ENCODE measurements at places on chromosomes 16 and 17.

GRCh38 chr17:31540602-31541307 lies 149.3 kb downstream of the RAB11FIP4 start:
- no peaks in the 10 kb centered on the region for H3K36me3 ChIP-seq
- DNase-seq = no peak
- H3K4me1 ChIP-seq = no peaks in the 10 kb centered on the region
- H3K4me3 ChIP-seq = no peak overlapping the region

- no peaks in the 10 kb centered on the region for H3K36me3 ChIP-seq
- H3K4me1 ChIP-seq = peaks cover 21% of the 10 kb centered on the region
- peak; percentile 68 for DNase-seq
- H3K27ac ChIP-seq = no peak overlapping the region
Observed at GRCh38 chr17:9237661-9238301, 216.5 kb downstream of the NTN1 start.

DNA sequence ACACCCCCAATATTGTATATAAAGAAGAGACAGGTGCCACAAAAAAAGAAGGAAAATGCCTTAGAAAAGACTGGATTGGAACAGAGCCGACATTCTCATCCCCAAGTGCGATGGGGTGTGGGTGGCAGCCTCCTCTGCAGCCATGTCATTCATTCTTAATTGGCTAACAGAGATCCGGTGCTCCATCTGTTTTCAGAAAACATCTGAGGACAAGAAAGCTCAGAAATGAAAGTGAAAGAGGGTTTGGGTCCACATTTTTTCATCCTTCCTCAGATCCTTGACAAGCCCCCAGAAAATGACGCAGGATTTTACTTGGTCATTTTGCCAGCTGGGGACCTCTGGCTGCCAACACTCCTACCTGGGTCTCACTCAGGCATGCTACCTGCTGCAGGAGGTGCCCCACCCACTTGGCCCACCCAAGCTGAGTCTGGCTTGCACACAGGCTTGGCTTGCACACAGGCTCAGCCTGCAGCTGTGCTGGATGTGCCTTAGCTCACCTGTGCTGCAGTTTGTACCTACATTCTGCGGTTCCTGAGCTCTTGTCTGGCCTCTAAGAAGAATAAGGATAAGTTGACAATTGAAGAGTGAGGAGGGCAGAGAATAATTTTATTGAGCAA lies 21.9 kb downstream of the KIF2B start:
- no peak overlapping the region for H3K27ac ChIP-seq
- H3K27me3 ChIP-seq = no peaks in the 10 kb centered on the region
- no peaks in the 10 kb centered on the region for H3K4me1 ChIP-seq

GRCh38 chr16:22337045-22337444 lies 37.4 kb downstream of the CDR2 start:
- H3K27me3 ChIP-seq = no peaks in the 10 kb centered on the region
- H3K4me1 ChIP-seq = no peaks in the 10 kb centered on the region
- no peak overlapping the region for H3K27ac ChIP-seq
- H3K36me3 ChIP-seq = peaks cover 41% of the 10 kb centered on the region

- H3K4me1 ChIP-seq = peaks cover 11% of the 10 kb centered on the region
- no peaks in the 10 kb centered on the region for H3K36me3 ChIP-seq
- no peak overlapping the region for H3K27ac ChIP-seq
- no peak overlapping the region for H3K4me3 ChIP-seq
Observed at GRCh38 chr16:11330526-11331237, 14.6 kb upstream of the RMI2 start.

DNA sequence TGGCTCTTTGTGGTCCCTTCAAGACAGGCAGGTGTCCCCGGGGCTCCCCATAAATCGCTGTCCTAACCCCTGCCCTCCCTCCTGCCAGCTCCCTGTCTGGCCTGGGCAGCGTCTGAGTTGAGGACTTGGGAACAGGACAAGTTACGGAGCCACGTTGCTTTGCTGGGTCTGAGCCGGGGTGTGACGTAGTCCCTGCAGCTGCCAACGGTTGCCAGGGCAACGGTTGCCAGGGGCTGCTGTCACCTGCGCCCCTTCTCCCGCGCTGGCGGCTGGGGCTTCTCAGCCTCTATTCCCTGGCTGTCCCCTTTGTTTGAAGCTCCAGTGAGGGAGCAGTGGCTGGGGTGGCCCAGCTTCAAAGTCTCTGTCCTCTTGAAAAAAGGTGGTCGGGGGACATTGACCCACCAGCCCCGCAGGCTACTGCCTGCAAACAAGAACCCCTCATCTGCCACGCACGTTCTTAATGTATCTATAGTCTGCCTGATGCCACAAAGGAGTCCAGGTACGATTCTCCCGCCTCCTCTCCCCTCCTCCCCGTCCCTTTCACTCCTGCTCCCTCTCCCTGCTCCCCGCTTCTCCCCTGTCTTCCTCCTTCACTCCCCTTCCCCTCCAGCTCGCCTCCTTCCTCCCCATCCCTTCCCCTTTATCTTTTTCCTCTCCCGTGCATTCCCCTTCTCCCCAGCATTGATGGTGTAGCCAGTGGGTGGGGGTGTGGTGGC lies 10.9 kb downstream of the ADGRG1 start:
- H3K27me3 ChIP-seq = no peaks in the 10 kb centered on the region
- H3K27ac ChIP-seq = peak overlapping the region; percentile 82
- peaks cover 36% of the 10 kb centered on the region for H3K4me1 ChIP-seq
- H3K4me3 ChIP-seq = peak overlapping the region; percentile 69
- peak; percentile 89 for DNase-seq

DNA sequence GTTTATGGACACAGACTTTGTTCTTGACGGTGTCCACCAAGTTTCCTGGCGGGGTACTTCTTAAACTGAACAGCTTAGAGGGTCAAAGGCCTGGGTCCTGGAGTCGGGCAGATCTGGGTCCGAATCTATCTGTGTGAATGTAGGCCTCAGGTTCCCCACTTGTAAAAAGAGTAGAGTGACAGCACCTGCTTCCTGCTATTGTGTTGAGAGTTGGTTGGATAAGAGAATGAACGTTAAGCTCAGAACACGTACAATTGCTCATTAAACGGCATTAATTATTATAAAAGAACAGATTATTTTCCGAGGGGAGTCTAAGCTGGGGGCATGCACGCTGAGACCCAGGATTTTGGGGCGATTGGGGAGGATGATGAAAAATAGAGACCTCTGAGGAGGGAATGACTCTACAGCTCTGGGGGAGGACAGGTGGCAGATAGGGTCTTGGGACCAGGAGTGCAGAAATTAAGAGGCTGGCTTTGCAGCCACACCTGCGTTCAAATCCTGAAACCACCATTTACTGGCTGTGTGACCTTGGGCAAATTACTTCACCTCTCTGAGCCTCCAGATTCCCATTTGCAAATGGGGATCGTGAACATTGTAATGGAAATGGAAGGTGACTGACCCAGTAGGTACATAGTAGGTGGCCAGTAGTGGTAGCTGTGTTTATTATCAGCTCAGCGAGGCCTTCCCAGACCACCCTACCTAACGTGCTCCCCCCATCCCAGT lies 862 bp downstream of the CLEC16A start:
- peak overlapping the region; percentile 97 for H3K4me3 ChIP-seq
- H3K4me1 ChIP-seq = peaks cover 32% of the 10 kb centered on the region
- H3K36me3 ChIP-seq = no peaks in the 10 kb centered on the region
- peaks cover 3% of the 10 kb centered on the region for H3K27me3 ChIP-seq

DNA sequence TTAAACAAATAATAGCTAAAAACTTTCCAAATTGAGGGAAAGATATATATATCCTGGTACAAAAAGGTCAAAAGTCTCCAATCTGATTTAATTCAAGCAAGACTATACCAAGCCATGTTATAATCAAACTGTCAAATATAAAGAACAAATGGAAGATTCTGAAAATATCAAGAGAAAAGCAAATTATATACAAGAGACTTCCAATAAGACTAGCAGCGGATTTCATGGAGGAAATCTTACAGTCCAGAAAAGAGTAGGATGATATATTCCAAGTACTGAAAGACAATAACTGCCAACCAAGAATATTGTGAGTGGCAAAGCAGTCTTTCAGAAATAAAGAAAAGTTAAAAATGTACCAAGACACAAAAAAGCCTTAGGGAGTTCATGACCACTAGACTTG lies 102.2 kb downstream of the CEP112 start:
- H3K4me1 ChIP-seq = no peaks in the 10 kb centered on the region
- peaks cover 3% of the 10 kb centered on the region for H3K36me3 ChIP-seq
- no peak overlapping the region for H3K27ac ChIP-seq
- H3K4me3 ChIP-seq = no peak overlapping the region

- H3K27me3 ChIP-seq = no peaks in the 10 kb centered on the region
- H3K4me1 ChIP-seq = no peaks in the 10 kb centered on the region
- no peaks in the 10 kb centered on the region for H3K36me3 ChIP-seq
- DNase-seq = no peak
- no peak overlapping the region for H3K27ac ChIP-seq
- H3K4me3 ChIP-seq = no peak overlapping the region
Observed at GRCh38 chr16:25060920-25061319, 45.8 kb upstream of the ARHGAP17 start.

GRCh38 chr17:2854143-2855055 lies 58.2 kb downstream of the RAP1GAP2 start:
- peaks cover 13% of the 10 kb centered on the region for H3K4me1 ChIP-seq
- peak overlapping the region; percentile 74 for H3K4me3 ChIP-seq
- no peaks in the 10 kb centered on the region for H3K36me3 ChIP-seq

GRCh38 chr17:28726226-28726626 lies at the start of gene TLCD1:
TSS of gene TLCD1 (minus strand) at chr17:28726233. CDS start at chr17:28726097, 136 bp downstream.
- H3K4me3 ChIP-seq = peak within 1 kb of the TSS; percentile 61
- H3K27ac ChIP-seq = peak within 1 kb of the TSS; percentile 96

DNA sequence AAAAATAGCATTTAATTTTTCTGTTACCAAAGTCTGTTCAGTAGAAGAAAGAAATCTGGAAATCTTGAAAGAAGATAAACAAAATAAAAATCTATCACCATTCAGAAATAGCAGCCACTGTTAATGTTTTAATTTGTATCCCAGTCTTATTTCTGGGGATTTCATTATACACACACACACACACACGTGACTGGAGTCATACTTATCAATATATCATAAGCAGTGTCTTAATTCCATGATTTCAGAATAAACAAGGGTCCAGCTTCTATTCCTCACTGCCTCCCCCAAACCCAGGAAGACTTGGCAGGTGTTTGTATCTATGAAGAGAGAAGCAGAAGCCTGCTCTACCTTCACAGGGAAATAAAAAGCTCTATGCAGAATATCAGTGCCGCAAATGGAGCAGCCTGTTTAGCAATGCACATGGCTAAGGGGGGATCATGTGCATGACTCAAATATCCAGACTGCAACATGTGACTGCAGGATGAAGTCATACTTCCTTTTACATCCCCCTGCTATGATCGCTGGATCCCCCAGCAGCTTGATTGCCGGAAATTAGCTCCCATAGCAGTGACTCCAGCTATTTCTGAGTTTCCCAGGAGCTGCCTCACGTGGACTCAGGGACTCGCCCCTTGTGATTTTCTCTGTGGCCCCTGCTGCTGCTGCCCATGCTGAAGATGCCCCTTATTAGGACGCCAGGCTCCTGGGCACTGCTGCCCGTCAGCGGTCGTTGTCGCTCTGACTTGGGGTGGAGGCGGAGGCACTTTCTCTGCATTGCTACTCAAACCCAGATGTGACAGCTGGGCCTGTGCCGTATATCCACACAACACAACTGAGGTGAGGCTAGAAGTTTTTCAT lies 341.0 kb downstream of the CPPED1 start:
- H3K4me3 ChIP-seq = no peak overlapping the region
- DNase-seq = no peak
- H3K27me3 ChIP-seq = no peaks in the 10 kb centered on the region
- no peaks in the 10 kb centered on the region for H3K4me1 ChIP-seq

GRCh38 chr16:58249388-58249779 lies 45.4 kb downstream of the PRSS54 start:
- no peak for DNase-seq
- no peaks in the 10 kb centered on the region for H3K27me3 ChIP-seq
- no peak overlapping the region for H3K27ac ChIP-seq

- H3K4me1 ChIP-seq = peaks cover 6% of the 10 kb centered on the region
- no peaks in the 10 kb centered on the region for H3K36me3 ChIP-seq
- H3K27ac ChIP-seq = no peak overlapping the region
- no peaks in the 10 kb centered on the region for H3K27me3 ChIP-seq
- H3K4me3 ChIP-seq = no peak overlapping the region
- DNase-seq = no peak
Observed at GRCh38 chr17:31453896-31454295, 62.4 kb downstream of the RAB11FIP4 start.

DNA sequence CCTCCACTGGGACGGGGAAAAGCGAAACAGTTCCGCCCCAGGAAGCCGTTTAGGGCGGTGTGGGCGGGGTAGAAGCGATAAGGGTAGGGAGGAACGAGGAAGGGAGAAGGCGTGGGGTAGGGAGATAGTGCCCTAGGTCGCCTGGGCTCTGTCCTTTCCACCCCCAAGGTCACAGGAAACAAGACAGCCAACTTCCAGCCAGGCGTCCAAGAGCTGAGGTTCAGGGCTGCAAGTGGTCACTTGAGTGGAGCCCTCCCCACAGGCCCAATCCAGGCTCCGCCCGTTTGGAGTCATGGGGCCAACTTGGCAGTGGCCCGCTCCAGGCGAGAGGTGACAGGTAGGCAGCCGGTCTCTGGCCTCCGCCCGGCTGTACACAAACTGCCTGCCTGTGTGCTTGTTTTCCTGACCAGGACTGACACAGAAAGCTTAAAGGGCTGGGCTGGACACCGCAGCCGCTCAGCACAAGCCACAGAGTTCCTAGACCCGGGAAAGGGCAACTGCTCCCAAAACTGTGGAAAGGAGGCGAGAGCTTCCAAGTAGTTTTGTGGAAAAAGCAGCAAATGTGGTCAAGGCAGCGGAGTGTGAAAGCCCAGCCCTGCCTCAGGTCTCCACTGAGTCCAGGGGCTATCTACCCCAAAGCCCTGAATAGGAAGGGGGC lies at the start of gene RILP:
TSS of gene RILP (minus strand) at position 23 of the 658 bp plus-strand sequence. CDS start 62 bp downstream, outside the sequence.
- no peaks in the 10 kb centered on the region for H3K27me3 ChIP-seq
- H3K4me3 ChIP-seq = peak within 1 kb of the TSS; percentile 79
- peak within 1 kb of the TSS; percentile 80 for H3K27ac ChIP-seq
- no peak for DNase-seq
- peaks cover 16% of the 10 kb centered on the region for H3K4me1 ChIP-seq
- H3K36me3 ChIP-seq = peaks cover 38% of the 10 kb centered on the region

GRCh38 chr17:33381201-33381600 lies 88.1 kb upstream of the ASIC2 start:
- no peak for DNase-seq
- no peak overlapping the region for H3K27ac ChIP-seq
- no peaks in the 10 kb centered on the region for H3K27me3 ChIP-seq
- H3K4me3 ChIP-seq = no peak overlapping the region
- no peaks in the 10 kb centered on the region for H3K36me3 ChIP-seq
